Mesenteric fat pad (tissue), 1 donor: ENCODE measurements at places on chromosomes 5 and 9.

- no peak for DNase-seq
Measured at GRCh38 chr5:60487885-60488442, 212.0 kb downstream of the DEPDC1B start.

DNA sequence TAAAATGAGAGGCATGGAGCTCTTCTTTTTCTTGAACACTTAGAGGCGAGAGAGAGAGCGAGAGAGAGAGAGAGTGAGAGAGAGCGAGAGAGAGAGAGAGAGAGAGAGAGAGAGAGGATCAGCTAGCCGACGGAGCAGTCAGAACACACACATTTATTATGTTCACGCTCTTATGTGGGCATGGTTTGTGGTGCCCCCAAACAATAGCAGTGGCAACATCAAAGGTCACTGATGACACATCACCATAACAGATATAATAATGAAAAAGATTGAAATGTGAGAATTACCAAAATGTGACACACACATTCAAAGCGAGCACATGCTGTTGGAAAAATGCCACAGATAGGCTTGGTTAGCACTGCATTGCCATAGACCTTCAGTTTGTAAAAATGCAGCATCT, 116.1 kb downstream of the KDM4C start:
- DNase-seq: no peak

- peak; percentile 73 for DNase-seq
Measured at GRCh38 chr5:180600554-180601041, 9.3 kb upstream of the SCGB3A1 start.

GRCh38 chr5:159095151-159095721, 4.5 kb downstream of the EBF1 start:
- no peak for DNase-seq

- DNase-seq: no peak
Measured at GRCh38 chr5:96408841-96409538, 24.1 kb downstream of the PCSK1 start.

DNA sequence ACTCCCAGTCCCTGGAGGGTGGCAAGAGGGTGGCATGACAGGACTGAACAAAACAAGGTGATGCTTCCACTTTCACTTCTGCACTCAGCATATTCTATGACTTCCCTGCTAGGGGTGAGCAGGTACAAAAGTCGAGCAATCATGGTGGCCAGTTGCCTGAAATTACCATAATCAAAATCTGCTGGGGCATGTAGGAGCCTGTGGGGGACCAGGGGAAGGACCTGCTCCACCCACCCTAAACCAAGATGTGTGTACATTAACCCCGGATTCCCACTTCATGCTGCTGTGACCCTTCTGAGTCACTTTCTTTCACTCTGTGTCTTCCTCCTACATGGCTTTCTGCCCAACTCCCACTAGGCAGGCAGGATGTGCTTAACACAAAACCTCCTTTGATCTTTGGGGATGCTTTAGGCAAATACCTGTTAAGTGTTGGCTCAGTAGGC, 73.3 kb upstream of the PHF24 start:
- DNase-seq: no peak

GRCh38 chr5:151295791-151296477, 7.6 kb downstream of the SLC36A3 start:
- DNase-seq: no peak

- no peak for DNase-seq
Measured at GRCh38 chr5:86971034-86971571, 296.6 kb upstream of the RASA1 start.

DNA sequence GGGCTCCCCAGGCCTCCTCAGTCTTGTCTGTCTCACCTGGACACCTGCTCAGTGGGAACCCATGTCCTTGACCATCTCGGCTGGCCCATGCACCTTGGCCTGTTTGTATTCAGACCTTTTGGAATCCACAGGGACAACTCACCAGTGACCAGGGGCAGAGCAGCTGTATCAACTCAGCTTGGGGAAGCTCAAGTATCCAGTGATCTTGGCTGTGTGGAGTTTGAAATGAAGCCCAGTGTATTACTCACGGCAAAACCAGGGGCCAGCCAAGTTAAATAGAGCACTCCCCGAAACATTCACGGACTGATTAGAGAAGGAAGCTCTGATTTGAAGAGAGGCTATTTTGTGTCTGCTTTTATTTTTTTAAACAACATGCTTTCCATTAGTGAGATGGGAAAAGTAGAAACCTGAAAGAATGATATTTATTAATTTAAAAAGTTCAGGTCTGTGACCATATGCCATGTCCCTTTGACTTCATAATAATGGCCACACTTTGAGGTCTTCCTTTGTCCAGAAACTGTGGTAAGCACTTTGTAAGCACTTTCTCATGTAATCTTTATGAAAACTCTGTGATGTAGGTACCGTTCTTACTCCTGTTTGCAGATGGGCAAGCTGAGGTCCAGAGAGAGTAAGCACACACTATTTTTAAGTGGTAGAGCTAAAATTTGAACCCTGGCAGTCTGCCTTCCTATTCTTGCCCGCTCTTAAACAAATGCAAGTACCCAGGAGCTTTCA, 656.5 kb downstream of the BNC2 start:
- no peak for DNase-seq

DNA sequence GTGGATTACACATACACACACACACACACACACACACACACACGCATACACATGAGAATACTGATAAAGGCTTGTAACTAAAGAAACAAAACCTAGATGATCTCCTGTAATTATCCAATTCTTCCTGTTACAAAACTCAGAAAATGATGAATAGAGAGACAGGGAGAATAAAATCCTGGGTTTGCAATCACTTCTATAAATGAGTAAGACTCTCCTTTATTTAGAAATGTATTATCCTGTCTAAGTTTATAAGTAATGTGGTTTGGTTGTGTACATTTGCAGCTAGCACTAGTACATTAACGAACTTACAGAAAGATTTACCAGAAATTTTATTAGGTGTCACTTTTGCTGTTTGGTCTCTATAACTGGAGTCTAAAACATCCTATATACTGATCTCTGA, 2.8 kb upstream of the PRR16 start:
- DNase-seq: no peak

- no peak for DNase-seq
Measured at GRCh38 chr5:131210151-131210510, 39.4 kb downstream of the LYRM7 start.

DNA sequence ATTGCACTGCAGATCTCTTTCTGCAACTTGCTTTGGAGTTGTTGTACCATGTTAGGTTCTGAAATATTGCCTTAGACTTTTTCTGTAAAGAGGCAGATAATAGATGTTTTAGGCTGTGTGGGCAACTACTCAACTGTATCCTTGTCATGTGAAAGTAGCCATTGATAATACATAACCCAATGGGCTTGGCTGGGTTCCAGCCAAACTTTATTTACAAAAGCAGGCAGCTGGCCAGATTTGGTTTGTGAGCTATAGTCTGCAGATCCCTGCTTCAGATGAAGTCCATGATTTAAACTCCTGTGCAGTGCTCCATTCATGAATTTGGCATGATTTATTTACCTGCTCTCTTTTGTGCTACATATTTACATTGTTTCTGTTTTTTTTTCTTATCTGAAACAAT, 300.4 kb downstream of the IRX2 start:
- DNase-seq: no peak

DNA sequence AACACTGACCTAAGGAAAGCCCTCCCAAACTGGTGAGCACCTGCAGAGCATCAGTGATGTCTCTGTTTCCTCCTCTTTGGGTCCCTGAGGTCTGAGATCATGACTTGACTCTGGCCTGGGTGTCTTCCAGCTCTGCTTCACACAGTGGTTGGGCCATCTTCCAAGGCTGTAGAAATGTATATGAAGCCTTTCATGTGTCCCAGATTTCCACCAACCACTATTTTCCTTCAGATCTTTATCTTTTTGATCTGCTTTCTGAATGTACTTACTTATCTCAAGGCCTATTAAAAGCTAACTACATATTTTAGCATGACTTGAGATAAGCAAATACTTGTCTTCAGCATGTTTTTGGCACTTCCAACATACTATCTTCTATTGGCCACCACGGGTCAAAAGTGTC, 47.1 kb downstream of the PRELID2 start:
- DNase-seq: no peak

GRCh38 chr5:122547669-122548068, 227.2 kb upstream of the SNX2 start:
- DNase-seq: no peak

DNA sequence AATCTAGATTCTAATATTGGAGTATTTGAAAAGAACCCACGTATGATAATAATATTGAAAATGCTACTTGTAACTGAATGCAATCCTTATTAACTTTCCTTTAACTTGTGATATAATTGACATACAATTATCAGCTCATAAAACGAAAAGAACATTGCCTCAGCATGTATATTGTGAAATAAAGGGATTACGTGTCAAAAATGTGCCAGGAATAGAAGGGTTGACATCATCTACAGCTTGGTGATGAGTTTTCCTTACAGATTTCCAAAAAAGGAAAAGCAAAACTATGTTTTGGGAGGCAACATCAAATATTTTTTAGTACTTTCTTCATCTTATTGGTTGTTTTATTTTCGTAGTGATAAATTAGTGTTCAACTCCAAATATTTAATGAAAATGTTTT, 266.0 kb upstream of the PTGER4 start:
- no peak for DNase-seq
